ENCODE measurements at places on chromosomes 7 and 10.

- no peak for DNase-seq
Measured at GRCh38 chr10:114395366-114396022, 8.8 kb downstream of the AFAP1L2 start.

- peak; percentile 7 for DNase-seq
Measured at GRCh38 chr10:32582946-32583345, 137.0 kb downstream of the CCDC7 start.

DNA sequence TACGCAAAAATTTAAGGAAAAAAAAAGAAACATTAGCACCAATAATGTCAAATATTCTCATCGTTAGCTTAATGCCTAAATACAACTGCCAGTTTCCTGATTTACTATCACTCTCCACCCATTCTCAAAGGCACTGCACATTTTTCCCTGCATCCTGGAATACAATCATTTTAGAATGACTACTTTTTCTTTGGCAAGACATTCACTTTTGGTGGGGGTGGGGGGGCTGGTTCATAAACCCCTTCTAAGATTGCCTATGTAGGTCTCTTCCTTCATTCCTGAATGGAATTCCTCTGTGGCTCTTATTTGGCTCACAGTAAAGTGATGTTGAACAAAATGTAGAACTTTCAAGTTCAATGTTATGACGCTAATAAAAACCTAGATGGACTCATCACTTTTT is 74.3 kb downstream of the RNLS start:
- DNase-seq, result no peak

DNA sequence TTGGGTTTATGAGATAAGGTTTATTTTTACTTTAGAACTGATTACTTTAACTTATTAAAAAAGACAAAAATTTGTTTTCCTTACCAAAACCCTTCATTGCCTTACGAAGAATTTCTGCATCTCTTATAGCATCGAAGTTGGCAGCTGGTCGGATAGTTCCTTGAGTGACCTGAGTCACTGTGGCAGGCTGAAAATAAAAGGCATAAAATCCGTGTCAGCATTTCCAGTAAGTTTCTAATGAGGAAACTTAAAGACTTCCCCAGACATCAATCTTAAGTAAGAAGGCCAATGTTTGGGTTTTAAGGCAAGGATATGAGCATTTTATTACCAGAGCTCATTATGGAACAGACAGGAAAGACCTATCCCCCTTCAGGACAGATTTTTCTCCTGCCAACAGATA is 25.6 kb downstream of the ANXA7 start:
- no peak for DNase-seq

DNA sequence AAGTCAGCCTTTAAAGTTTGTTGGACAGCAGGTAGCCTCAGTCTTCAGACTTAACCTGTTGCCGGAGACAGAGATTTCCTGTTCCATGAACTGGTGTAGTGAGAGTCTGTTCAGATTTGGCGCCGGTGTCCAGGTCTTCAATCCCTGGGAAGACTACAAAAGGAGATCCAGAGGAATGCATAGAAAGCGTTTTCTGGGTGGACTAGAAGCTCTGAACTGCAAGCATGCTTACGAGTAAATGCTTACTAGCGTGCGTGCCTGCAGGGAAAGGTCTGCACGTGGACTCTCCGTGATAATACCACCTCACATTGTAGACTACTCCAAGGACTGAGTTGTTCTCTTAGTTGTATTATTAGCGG is 878 bp downstream of the GLRX3 start:
- no peak for DNase-seq

GRCh38 chr7:40455485-40455884 is 320.7 kb downstream of the SUGCT start:
- no peak for DNase-seq

DNA sequence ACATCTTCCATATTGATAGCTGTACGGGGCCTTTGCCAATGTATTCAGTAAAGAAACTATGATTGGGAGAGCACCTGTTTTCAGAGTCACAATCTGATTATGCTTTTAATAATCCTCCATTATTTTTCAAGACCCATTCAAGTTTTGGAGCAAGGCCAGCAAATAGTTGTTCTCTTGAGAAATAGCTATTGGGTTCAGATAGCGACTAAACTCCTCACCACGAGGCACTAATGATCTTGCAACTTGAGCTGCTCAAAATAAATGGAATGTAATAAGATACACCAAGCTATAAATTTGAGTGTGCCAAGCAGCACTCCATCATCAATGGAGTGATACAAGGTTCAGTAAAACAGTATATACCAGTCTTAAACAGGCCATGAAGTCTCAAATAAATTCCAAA is 7.4 kb upstream of the MALRD1 start:
- no peak for DNase-seq

GRCh38 chr7:116679500-116679899 is 7.5 kb downstream of the MET start:
- no peak for DNase-seq

GRCh38 chr7:45715471-45716352 is 141.5 kb downstream of the ADCY1 start:
- DNase-seq, result no peak

DNA sequence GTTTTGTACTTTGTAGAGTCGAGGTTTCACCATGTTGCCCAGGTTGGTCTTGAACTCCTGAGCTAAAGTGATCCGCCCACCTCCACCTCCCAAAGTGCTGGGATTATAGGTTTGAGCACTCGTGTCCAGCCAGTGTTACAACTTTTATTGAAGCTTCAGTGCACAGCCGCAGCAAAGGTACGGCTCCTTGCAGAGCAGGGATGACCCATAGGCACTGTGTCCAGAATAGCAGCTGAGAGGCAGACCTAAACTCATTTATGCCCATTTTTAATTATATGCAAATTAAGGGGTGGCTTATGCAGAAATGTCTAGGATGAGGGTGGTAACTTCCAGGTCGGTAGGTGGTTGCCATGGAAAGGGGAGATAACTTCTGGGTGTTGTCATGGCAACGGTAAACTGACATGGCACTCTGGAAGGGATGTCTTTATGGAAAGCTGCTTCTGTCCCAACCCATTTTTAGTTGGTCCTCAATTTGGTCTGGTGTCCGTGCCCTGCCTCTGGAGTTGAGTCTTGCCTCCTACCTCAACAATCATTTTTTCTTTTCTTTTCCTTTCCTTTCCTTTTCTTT is 22.7 kb downstream of the NYAP1 start:
- DNase-seq, result no peak

GRCh38 chr10:94146746-94147145 is 153.0 kb downstream of the PLCE1 start:
- DNase-seq, result no peak

DNA sequence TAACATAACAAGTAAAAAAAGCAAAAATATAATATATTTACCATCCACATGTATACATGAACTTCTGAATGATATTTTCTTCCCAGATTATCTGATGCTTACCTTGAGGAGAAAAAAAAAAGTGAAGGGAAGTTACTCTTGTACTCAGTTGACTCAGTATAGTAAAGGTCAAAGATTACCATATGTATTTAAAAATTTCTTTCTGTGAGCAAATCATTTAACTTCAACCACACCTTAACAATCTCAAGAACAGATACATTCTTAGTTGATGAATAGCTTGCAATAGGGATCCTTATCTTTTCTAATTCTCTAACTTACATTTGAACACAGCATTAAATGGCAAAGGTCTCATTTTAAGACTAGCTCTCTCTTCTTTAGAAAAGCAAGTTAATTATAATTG is 29.8 kb downstream of the PRR15 start:
- DNase-seq, result no peak

GRCh38 chr7:50307368-50308032 is 3.0 kb downstream of the IKZF1 start:
- DNase-seq, result peak; percentile 54

Measured in MV-4-11 (cell line).